Activated CD4-positive, alpha-beta memory T cell treated with anti-CD3 and anti-CD28 coated beads for 36 hours (primary cell): ENCODE measurements at places on chromosomes 2 and 18. TPM values are rescaled to one million over a fixed set of nuclear protein-coding genes. Genes with fewer than 3 reads are reported as not detected.

NDUFV2 gene
- total RNA-seq = 552 TPM

HAUS1 gene
- 65.5 TPM for total RNA-seq

- no peak overlapping the region for H3K4me3 ChIP-seq
- no peak overlapping the region for H3K27ac ChIP-seq
- no peaks in the 10 kb centered on the region for H3K27me3 ChIP-seq
- no peak for DNase-seq
Measured at GRCh38 chr18:543447-544078, 36.6 kb upstream of the CETN1 start.

GRCh38 chr2:79086255-79086654, 1.5 kb downstream of the REG1B start:
- H3K4me1 ChIP-seq = no peaks in the 10 kb centered on the region
- H3K27me3 ChIP-seq = no peaks in the 10 kb centered on the region
- no peaks in the 10 kb centered on the region for H3K36me3 ChIP-seq

CD8A gene
- total RNA-seq = 2.7 TPM

GRCh38 chr18:55912919-55913318, 324.9 kb upstream of the TCF4 start:
- H3K27ac ChIP-seq = no peak overlapping the region
- DNase-seq = no peak
- H3K27me3 ChIP-seq = no peaks in the 10 kb centered on the region
- H3K36me3 ChIP-seq = no peaks in the 10 kb centered on the region
- H3K4me1 ChIP-seq = no peaks in the 10 kb centered on the region

- H3K36me3 ChIP-seq = no peaks in the 10 kb centered on the region
- no peaks in the 10 kb centered on the region for H3K4me1 ChIP-seq
- peaks cover 2% of the 10 kb centered on the region for H3K27me3 ChIP-seq
- no peak overlapping the region for H3K4me3 ChIP-seq
- no peak for DNase-seq
- no peak overlapping the region for H3K27ac ChIP-seq
Measured at GRCh38 chr2:925309-925708, 25.3 kb upstream of the SNTG2 start.

FEV gene
- not detected for total RNA-seq

DNA sequence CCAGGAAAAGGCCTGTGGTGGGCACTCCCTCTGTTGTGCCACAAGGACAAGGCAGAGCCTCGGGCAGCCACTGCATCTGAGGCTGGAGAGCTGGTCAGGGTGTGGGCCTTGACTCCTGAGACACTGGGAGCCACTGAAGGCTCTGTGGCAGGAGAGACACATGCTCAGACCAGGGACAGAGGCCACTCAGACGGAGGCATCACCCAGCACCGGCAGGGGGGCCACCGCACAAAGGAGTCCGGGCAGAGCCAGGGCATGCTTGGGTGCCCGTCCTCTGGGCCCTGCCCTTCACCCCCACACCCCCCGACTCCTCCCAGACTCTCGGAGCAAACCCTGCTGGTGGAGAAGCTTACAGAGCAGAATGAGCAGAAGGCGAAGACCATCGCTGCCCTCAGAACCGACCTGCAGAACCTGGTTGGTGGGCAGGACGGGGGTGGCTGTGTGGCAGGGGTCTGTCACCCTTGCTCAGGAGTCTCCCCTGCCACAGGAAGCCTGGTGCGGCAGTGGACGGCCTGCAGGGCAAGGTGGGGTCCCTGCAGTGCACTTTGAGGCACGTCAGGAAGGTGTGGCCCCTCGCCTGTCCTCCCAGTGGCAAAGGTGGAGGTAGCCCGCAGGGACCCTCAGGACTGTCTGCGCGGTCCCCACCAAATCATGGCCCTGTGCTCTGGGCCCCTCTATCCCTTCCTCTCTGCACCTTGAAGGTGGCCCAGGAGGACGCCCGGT, 26.0 kb downstream of the CROCC2 start:
- peaks cover 11% of the 10 kb centered on the region for H3K27me3 ChIP-seq
- H3K36me3 ChIP-seq = no peaks in the 10 kb centered on the region
- no peak overlapping the region for H3K27ac ChIP-seq
- no peak overlapping the region for H3K4me3 ChIP-seq

DNA sequence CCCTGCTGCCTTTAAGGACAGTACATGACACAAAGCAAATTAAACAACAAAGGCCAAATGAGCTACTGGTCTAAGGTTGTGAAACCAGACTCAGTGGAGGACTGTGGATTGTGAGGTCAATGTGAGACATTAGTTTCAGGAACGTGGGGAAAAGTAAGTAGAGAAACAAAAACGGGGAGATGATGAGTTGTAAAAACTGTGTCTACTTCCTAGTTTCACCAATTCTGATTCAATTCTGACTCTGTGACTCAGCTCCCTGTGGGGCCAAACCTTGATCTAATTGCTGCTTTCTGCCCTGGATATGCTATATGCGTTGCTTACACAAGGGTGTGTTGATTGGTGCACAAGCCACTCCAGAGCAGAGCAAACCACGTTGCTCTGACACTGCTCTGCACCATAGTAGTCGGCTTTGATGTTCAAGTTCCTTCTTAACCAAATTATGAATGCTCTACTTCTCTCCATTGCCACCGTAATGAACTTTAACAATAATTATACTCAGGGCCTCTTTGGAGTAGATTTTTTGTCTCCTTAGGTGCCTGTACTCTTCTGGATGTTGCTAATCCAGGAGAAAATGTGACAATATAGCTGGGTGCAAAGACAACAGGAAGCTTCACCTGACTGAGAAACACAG, 1640.1 kb upstream of the CELF4 start:
- no peaks in the 10 kb centered on the region for H3K4me1 ChIP-seq
- no peak for DNase-seq
- no peaks in the 10 kb centered on the region for H3K36me3 ChIP-seq

LAPTM4A gene
- 29.0 TPM for total RNA-seq

DNA sequence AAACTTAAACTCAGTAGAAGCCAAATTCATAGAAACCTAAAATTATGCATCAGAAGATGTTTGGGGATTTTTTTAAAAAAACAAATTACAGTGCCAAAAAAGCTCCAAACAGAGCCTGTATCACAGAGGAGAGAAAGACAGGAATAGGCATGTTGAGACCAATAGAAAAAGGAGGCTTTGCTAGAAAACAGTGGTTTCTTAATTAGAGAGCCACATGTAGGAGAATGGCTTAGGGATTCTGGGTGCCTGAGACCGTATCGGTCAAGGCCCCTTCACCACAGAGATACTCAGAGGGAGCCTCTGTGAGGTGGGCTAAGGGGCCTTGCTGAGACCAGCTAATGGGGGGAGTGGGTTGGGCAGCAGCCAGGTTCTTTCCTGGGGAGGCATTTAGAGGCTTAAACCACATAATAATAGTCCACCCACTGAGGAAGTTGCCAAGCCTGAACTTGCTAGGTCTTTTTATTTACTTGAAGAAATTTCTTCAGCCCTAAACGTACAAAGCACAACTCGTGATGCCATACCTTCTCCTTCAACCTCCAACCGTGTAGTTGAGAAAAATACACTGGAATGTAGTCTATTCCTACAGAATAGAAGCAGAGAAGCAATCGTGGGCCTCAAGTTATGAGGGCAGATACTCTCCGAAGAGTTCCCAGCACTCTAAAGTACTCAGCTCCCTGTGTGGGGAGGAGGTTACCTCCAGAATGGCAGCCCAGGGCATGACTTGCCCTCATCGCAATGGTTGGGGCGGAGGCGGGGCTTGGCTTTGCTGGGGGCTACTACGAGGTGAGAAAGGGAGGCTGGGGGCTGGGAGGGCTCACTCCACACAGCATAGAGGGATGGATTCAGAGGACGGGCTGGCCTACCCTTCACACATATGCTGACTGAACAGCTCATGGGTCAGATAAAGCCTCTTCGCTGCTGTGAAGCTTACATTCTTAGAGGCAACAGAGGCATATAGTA, 237.9 kb downstream of the TPGS2 start:
- H3K27me3 ChIP-seq = no peaks in the 10 kb centered on the region
- no peak overlapping the region for H3K4me3 ChIP-seq
- H3K4me1 ChIP-seq = no peaks in the 10 kb centered on the region
- no peaks in the 10 kb centered on the region for H3K36me3 ChIP-seq
- H3K27ac ChIP-seq = no peak overlapping the region
- no peak for DNase-seq

GRCh38 chr18:23856466-23857163, 157.9 kb upstream of the TTC39C start:
- H3K27me3 ChIP-seq = no peaks in the 10 kb centered on the region
- H3K27ac ChIP-seq = no peak overlapping the region
- DNase-seq = no peak
- H3K4me3 ChIP-seq = no peak overlapping the region
- H3K36me3 ChIP-seq = no peaks in the 10 kb centered on the region
- peaks cover 6% of the 10 kb centered on the region for H3K4me1 ChIP-seq
